ENCODE measurements at places on chromosomes 5 and 9.

GRCh38 chr9:103407260-103407659 is 412.1 kb downstream of the CYLC2 start:
- no peak for DNase-seq

DNA sequence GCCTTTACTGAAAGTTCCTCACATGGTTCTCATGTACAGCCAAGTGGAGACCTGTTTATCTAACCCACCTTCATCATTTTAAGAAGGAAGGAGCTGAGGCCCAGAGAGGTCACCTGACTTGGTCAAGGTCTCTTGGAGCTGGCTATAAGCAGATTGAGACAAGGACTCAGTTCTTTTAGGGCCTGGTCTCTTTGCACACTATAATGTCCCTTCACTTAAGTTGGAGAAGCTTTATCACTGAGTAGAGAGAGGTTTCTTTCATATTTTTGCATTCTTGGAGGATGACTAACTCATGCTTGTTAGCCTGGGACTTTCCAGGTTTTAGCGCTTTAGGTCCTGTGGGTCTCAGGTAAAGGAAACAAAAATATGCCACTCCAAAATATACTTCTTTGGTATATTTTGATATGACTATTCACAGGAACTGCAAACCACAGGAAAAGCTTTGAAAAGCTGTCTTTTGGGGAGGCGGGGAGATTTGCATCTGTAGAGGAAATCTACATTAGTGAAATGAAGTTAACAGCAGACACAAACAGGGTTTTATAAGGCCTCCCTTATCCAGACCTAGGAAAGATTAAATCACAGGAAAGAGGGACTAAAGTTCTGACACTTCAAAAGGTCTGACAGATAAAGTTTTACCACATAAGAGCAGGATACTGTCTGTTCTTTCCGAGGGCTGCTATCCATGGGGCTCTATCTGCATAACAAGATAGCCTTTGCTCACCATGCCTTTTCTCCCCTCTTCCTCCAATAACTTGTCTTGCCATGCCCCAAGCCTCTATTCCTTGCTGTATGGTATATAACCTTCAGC is 95.8 kb upstream of the ANKRD55 start:
- DNase-seq: no peak

DNA sequence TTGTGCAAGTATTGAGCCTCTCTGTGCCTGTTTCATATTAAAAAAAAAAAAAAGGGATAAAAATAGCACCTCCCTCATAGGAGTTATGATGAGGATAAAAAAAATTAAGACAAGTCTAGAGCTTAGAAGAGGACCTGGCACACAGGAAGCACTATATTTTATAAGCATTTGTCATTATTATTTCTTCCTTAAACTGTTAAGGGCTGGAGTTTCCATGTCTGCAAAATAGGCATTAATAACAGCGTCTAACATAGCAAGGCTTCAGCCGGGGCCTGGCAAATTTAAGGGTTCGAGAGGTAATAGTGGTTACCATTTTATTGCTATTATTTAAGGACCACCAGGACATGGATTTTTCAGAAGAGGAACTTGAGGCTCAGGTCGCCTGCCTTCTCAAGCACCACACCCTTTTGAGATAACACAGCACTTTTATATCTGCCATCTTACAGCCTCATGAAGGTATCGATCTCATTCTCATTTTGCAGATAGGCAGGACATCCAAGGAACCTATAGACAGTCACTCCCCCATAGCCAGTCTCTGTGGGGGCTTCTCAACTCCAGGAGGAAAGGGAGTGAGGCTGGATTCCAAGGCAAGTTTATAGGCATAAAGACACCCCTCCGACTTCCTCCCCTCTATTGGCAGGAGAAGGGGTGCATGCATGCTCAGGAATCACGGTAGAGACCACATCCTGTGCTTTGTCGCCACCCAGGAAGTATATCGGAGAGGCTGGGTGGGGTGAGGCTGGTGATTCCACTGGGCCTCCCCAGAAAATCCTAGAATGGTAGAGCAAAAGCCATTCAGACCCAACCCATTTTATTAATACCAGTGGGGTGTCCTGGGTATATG is 2.4 kb downstream of the ANXA6 start:
- peak; percentile 28 for DNase-seq

GRCh38 chr5:78162253-78162862 is 132.1 kb downstream of the AP3B1 start:
- DNase-seq: peak; percentile 12

DNA sequence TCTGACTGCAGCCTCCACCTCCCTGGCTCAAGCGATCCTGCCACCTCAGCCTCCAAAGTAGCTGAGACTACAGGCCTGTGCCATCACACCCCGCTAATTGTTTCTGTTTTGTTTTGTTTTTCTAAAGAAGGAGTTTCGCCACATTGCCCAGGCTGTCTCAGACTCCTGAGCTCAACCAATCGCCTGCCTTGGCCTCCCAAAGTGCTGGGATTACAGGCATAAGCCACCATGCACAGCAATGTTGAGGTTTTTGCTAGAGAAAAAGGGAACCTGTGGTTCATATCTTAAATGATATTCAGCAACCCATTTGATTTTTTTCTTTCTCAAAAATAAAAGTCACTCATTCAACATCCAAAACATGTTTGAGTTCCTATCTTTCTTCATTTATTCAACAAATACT is 20.4 kb upstream of the DELE1 start:
- DNase-seq: peak; percentile 54

DNA sequence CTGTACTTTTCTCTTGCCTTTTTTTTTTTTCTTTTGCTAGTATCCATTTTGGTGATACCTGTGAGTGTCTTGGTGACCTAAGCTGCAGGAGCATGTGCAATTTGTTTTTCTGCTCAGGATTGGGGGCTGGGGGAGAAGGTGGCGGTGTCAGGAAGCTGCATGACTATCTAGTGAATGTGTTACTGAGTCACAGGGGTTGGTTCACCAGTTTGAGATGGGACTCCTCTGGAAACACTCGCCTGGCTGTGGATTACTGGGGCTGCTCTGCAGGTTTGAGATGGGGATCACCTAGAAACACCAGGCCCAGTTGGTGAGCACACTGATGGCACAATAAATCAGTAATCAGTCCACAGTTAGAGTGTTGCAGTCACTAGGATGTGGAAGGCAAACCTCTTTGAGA is 447.9 kb downstream of the SPATA31D1 start:
- no peak for DNase-seq

All from inflammatory macrophage treated with lipopolysaccharide for 1 hour (primary cell).